Mammary epithelial cell (primary cell): ENCODE measurements at places on chromosomes 2 and 18.
A peak's percentile ranks its signal among the peaks of the same experiment; 100 is the strongest.

DNA sequence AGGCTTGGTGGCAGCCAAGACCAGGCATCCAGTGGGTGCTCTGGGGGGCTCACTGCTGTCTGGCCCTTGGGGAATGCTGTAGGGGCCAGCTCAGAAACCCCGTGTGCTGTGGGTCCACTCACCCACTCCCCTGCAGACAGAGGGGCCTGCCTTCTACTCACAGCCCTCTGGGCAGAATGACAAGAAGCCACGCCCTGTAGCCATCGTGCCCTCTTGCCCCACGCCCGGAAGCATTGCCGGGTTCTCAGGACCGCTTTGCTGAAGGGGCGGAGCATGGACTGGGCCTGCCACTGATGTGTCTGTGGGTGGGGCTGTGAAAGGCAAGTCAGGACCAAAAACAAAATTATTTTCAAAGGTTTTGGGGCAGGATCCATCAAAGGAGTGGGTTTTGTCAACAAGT lies 27.8 kb downstream of the GLI2 start:
- DNase-seq: no peak

GRCh38 chr2:63056107-63057050 lies 5.7 kb downstream of the OTX1 start:
- no peak for DNase-seq

DNA sequence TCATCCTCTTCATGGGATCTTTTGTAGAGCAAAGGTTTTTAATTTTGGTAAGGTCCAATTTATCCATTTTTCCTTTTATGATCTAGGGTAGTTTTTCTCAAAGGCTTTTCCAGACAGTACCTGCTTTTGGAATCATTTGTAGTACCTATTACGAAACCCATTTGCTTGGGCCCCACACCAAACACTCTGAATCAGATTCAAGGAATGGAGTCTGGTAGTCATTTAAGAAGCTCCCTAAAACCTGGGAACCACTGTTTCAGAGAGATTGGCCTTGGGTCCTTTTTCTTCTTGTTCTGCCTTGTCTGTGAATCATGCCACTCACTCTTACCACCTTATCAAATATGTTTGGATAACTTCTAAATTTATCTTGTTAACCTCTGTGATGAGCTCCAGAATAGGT lies 40.3 kb downstream of the OSBPL6 start:
- DNase-seq: peak; percentile 83

DNA sequence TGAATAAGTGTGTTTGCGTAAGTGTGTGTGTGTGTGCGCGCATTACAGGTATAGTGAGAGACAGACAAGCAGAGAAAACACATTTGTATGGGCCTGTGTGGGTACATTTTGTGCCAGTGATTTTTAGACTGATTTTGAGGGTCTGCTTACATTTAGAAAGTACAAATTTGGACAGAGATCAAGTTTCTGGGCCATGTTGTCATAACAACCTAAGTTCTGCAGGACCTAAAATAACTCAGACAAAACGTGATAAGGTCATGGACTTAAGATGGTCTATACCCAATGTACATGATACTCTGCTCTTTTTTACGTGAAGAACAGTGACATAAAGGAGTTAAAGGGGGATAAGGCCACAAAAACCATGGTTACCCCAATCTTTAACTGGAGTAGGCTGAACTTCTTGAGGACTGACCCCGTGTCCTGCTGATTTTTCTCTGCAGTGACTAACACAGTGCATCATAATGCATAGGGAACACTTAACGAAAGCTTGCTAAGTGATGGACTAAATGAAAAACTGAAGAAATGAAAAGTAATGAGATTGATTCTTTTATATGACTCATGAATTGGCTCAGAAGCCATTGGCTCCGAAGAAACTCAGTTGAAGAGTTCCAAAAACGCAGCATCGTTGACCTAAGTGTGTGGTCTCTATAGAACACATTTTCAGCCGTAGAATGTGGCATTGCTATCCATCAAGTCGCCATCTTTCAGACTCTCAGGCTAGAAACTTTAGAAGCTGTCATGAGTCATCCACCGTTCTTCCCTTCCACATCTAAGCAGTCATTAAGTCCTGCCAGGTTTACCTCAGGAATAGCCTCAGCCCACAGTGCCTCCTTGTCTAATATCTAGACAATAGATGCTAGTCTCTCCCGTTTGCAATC lies 61.6 kb upstream of the NCOA1 start:
- peak; percentile 48 for DNase-seq

DNA sequence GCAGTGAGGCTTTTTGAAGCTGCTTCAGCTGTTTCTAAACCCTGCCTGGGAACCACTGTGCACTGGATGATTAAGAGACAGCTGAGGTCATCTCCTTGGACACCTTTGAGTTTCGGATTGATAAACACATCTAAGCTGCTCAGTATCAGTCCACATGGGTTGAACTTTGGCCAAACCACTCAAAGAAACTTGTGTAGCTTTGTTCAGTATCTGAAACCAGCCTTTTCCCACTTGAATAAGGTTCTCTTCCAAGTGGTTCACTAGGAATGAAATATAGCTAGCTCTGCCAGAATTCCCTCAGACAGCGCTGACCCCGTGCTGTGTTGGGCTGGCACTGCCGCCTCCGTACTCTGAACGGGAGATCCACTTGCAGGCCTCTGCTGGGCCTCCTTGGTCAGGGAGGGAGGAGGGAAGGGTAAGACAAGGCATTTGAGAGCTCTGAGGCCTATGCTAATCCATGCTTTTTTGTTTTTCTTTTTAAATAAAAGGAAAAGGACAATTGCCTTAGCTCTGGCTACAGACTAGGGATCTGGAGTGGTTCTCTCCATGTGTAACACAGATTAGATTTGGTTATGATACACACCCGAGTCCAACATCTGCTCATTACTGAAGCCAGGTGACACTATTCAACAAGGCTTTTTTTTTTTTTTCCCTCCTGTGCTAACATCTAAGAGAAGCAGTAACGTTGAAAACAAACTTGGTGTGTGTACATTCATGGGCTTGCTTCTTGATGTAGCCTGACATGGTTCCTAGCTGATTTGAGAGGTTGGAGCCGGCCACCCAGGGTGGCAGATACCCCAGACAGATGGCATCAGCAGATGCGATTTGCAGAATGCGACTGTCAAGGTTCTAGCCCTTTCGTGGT lies 67.7 kb downstream of the NCK2 start:
- DNase-seq: peak; percentile 96

- DNase-seq: no peak
Observed at GRCh38 chr2:42082016-42082415, 34.2 kb downstream of the PKDCC start.

DNA sequence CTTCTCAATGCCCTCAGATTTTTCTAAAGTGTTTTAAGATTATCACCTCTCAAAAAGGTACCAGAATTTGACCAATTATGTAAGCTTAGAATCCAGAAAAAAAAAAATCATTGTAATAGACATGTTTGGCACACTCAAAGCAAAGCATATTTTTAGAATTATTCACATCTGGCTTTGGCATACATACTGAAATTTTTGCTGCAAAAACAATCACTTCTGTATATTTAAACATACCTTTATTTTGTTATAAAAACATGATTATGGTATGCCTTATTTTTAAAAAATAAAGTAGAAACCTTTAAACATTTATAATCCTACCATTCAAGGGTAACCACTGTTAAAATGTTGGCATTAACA lies 143.3 kb downstream of the ESCO1 start:
- no peak for DNase-seq

DNA sequence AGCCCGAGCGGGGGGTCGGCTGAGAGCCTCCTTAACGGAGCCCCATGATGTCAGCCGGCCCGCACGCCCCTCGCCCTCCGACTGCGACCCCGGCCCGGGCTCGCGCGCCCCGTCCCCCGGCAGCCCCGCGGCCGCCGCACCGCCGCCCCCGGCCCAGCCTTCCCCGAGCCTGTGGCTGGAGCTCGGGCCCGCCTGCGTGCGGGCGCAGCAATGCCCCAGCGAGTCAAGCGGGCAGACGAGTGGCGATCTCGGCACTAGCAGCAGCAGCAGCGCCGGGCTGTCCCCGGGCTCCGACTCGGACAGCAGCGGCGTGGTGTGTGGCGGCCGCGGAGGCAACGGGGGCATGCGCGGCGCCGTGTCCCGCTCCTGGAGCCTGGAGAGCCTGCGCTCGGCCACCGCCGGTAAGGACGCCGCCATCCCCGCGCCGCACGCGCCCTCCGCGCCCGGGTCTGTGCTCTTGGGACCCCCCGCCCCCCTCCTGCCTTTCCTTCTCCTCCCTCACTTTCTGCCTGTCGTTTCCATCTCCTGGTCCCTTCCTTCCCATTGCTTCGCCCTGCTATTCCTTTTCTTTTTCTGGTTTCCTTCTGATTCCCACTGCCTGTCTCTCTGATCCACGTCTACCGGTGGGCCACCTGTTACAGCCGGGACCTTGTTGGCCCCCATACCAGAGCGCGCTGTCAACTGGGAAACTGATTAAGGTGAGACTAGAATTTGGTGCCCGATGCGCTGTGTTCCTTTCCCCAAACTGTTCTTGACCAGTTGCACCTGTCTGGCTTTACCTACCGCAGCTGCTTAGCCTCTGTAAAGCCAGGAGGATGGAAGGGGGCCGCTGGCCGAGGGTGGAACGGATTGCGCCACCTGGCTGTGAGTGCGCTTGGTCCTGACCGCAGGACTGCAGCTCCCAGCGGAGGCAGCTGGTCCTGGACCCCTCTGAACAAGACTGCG lies 127.4 kb downstream of the ARHGEF4 start:
- no peak for DNase-seq

DNA sequence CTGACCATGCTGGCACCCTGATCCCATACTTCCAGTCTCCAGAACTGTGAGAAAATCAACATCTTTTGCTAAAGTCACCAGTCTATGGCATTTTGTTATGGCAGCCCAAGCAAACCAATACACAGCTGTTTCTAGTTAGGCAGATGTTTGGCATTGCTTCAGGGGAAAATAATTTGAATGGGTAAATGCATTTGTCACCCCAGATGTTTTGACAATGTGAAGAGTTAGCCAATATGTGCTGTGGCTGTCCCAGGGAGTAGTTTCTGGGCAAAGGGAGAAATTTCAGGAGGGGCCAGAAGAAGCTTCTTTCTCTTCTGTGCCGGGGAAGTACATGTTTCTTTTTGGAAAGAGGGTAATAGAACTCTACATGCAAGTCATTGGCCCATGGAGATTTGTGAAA lies 619.0 kb downstream of the SLC4A3 start:
- no peak for DNase-seq

GRCh38 chr2:241866790-241867645 lies 2.5 kb upstream of the RTP5 start:
- DNase-seq: no peak

GRCh38 chr18:79366177-79367094 lies 29.3 kb upstream of the NFATC1 start:
- DNase-seq: no peak
